ENCODE measurements at places on chromosomes 4 and X. TPM values are rescaled to one million over a fixed set of nuclear protein-coding genes. Genes with fewer than 3 reads are reported as not detected.

SPP1 gene
- total RNA-seq: 1.6 TPM

ABCG2 gene
- 3.0 TPM for total RNA-seq

SPINK2 gene
- total RNA-seq: not detected

BANK1 gene
- 0.16 TPM for total RNA-seq

PCDH19 gene
- total RNA-seq: not detected

S100P gene
- not detected for total RNA-seq

PABPC1L2A gene
- not detected for total RNA-seq

BTK gene
- total RNA-seq: not detected

SPANXA2 gene
- not detected for total RNA-seq

DMD gene
- 10.9 TPM for total RNA-seq

SH3RF1 gene
- total RNA-seq: 11.2 TPM

SSX2 gene
- not detected for total RNA-seq

AADAT gene
- 4.7 TPM for total RNA-seq

ADH7 gene
- not detected for total RNA-seq

EFHC2 gene
- total RNA-seq: 0.55 TPM

PABPC1L2B gene
- total RNA-seq: not detected

DUSP9 gene
- 2.9 TPM for total RNA-seq

ZFP42 gene
- 6.1 TPM for total RNA-seq

CNKSR2 gene
- total RNA-seq: 0.27 TPM

GATA1 gene
- not detected for total RNA-seq

CCSER1 gene
- total RNA-seq: 0.39 TPM

SUPT20HL1 gene
- total RNA-seq: not detected

ADGRL3 gene
- total RNA-seq: under 0.01 TPM

FAM9C gene
- not detected for total RNA-seq

EXOC1L gene
- not detected for total RNA-seq

PWWP3B gene
- total RNA-seq: not detected

ARX gene
- not detected for total RNA-seq

GAGE1 gene
- total RNA-seq: not detected

MAGEA1 gene
- total RNA-seq: not detected
